ENCODE measurements at places on chromosomes 4 and X. TPM values are rescaled to one million over a fixed set of nuclear protein-coding genes. Genes with fewer than 3 reads are reported as not detected.

The SPANXA2 gene
- not detected for total RNA-seq

The RTL5 gene
- 0.13 TPM for total RNA-seq

The GLUD2 gene
- 0.60 TPM for total RNA-seq

The PABPC5 gene
- not detected for total RNA-seq

The TMEM35A gene
- total RNA-seq = not detected

The AMBN gene
- total RNA-seq = not detected

The PASD1 gene
- not detected for total RNA-seq

Data from activated CD4-positive, alpha-beta memory T cell treated with anti-CD3 and anti-CD28 coated beads, Interleukin-2, amount 10 ng/mL, durations not matched to agents 7 days and 5 days (primary cell).